ENCODE measurements at places on chromosomes 11 and 22.

DNA sequence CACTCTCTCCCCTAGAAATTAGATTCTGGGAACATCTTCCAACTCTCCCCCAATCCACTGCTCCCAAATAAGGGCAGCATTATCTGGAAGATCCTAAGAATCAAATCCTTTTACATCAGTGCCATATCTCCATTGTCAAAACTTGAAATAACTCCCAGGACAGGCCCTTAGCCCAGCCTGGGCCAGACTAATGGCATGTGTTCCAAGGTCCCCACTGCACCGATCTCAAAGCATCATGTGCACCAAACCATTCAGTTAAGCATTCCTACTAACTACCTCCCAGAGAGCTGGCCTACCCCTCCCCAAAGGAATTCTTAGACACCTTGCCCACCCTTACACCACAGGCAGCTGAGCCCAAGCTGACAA is 44.2 kb upstream of the POU2AF1 start:
- peaks cover 11% of the 10 kb centered on the region for H3K4me1 ChIP-seq
- no peak for DNase-seq
- H3K27ac ChIP-seq, result no peak overlapping the region
- no peak overlapping the region for H3K4me3 ChIP-seq
- no peaks in the 10 kb centered on the region for H3K27me3 ChIP-seq

GRCh38 chr22:38176170-38176741 is 5.4 kb downstream of the PLA2G6 start:
- no peaks in the 10 kb centered on the region for H3K27me3 ChIP-seq
- H3K4me1 ChIP-seq, result peaks cover 39% of the 10 kb centered on the region
- H3K27ac ChIP-seq, result peak overlapping the region; percentile 84
- no peaks in the 10 kb centered on the region for H3K36me3 ChIP-seq

DNA sequence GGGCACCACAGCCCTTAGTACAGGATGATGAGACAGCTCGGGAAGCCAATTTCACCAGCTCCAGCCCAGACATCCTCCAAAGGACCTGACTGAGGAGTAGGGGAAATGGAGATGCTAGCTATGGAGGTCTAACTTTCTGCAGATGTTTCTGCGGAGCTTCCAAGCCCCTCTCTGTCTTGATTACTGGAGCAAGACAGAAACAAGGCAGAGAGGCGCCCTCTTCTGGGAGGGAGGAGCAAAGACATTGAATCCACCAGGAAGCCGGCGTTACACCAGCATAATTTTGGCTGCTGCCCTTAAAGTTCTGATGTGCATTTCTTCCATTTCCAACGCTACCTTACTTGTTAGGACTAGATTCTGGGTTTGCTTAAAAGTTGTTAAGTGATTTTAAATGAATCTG is 107.3 kb upstream of the HSD17B12 start:
- H3K27ac ChIP-seq, result no peak overlapping the region
- no peaks in the 10 kb centered on the region for H3K36me3 ChIP-seq
- H3K4me3 ChIP-seq, result no peak overlapping the region

GRCh38 chr11:129814244-129815014 is 1.2 kb upstream of the TMEM45B start:
- no peak overlapping the region for H3K27ac ChIP-seq
- H3K4me1 ChIP-seq, result no peaks in the 10 kb centered on the region
- no peaks in the 10 kb centered on the region for H3K27me3 ChIP-seq
- no peak overlapping the region for H3K4me3 ChIP-seq
- no peaks in the 10 kb centered on the region for H3K36me3 ChIP-seq

GRCh38 chr11:2700415-2701211 is 819 bp upstream of the KCNQ1OT1 start:
- H3K27ac ChIP-seq, result peak overlapping the region; percentile 79
- no peaks in the 10 kb centered on the region for H3K36me3 ChIP-seq
- H3K4me1 ChIP-seq, result peaks cover 6% of the 10 kb centered on the region
- peak; percentile 86 for DNase-seq
- no peaks in the 10 kb centered on the region for H3K27me3 ChIP-seq
